ENCODE measurements at places on chromosomes 2 and 18.

- H3K27ac ChIP-seq = no peak overlapping the region
- peaks cover 4% of the 10 kb centered on the region for H3K36me3 ChIP-seq
- H3K4me1 ChIP-seq = peaks cover 43% of the 10 kb centered on the region
Measured at GRCh38 chr2:28395334-28396061, 2.8 kb downstream of the FOSL2 start.

DNA sequence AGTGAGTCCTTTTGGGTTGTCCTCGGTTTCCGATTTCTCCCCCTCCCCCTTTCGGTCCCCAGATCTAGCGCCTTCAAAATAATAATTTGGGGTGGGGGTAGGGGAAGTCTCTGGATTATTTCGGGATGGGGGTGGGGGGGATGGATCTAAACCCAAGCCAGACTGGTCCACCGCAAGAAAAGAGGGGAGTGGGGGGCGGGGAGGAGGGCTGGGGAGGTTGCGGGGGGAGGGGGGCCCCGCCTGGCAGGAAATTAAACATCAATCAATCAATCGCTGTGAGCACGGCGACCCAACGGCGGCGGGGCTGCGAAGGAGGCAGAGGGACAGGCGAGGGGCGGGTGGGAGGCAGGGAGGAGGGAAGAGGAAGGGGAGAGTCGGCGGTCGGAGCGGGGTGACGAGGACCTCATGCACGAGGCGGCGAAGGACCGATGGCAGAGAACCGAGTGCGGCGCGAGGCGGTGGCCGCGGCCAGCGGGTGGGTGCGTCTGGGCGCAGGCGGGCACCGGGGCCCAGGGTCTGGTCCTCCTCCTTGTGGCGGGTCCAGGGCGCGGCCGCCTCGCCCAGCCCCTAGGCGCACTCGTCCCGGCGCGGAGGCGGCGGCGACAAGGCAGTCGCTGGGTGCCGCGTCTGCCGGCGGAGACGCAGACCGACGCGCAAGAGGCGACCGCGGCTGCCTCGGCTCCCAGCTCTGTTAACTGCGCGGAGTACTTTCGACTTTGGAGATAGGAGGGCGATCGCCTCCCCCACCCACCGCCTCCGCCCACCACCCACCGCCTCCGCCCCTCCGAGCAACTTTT is 468 bp upstream of the SATB2 start:
- DNase-seq = no peak
- H3K36me3 ChIP-seq = no peaks in the 10 kb centered on the region
- H3K4me1 ChIP-seq = peaks cover 34% of the 10 kb centered on the region

GRCh38 chr2:75986617-75987016 is 275.9 kb upstream of the GCFC2 start:
- H3K27me3 ChIP-seq = peaks cover 4% of the 10 kb centered on the region
- no peaks in the 10 kb centered on the region for H3K36me3 ChIP-seq
- no peak overlapping the region for H3K27ac ChIP-seq
- H3K4me3 ChIP-seq = no peak overlapping the region
- H3K4me1 ChIP-seq = no peaks in the 10 kb centered on the region

DNA sequence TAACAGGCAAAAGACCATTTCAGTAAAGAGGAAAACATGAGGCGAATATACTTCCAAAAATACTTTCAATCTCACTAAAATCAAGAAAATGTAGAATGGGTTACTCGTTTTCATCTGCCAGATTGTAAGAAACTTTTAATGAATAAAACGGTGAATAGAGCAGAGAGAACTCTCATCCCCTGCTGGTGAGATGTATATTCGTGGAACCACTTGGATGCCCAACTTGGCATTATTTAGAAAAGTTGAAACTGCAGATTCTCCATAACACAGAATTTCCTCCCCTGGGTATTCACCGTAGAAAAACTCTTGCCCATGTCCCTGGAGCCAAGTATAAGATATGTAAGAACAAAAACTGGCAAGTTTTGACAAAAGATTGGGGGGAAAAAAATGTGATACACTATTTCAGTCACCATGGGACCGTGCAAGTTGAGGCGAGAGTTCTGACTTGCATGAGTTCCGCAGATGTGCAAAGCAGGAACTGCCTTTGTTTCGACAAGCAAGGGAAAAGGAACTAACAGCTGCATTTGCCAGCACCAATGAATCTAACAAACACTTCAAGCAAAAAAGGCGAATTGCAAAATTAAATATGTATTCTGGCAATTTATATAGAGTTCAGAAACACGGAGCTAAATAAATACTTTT is 14.8 kb downstream of the TIMM21 start:
- no peaks in the 10 kb centered on the region for H3K4me1 ChIP-seq
- H3K4me3 ChIP-seq = no peak overlapping the region
- H3K27me3 ChIP-seq = peaks cover 3% of the 10 kb centered on the region
- H3K27ac ChIP-seq = no peak overlapping the region
- no peak for DNase-seq
- H3K36me3 ChIP-seq = peaks cover 17% of the 10 kb centered on the region

DNA sequence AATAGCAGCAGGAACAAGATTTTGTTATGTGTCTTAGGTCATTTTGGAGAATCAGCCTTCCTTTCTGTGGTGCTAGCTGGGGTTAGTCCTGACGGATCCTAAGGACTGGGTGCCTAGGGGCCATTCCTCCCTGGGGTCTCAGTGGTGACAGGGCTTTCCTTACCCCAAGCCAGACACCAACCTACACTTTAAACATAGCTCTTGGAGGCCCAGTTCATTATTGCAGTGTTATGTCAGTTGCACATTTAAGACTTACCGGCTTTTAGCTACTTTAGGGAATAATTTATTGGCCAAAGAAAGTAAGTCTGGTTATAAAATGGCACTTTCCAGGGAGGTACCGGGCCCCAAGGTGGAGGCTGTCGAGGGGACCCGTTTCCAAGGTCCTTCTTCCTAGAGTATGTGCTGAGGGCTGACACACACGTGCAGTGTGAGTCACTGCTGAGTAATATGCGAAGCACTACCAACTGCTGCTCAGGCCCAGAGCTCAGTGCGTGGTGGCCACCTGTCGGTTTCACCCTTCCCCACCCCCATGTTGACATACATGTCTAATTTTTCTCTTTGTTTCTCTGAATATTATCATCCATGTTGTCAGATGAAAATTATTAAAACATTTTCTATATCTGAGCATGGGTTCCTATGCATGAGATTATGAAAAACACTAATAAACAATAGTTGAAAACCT is 37.0 kb upstream of the GRHL1 start:
- H3K4me1 ChIP-seq = peaks cover 4% of the 10 kb centered on the region
- no peaks in the 10 kb centered on the region for H3K27me3 ChIP-seq
- peaks cover 22% of the 10 kb centered on the region for H3K36me3 ChIP-seq
- H3K4me3 ChIP-seq = no peak overlapping the region

Data from osteocyte (in vitro differentiated cells).